ENCODE measurements at places on chromosomes 2 and 18.
A peak's percentile ranks its signal among the peaks of the same experiment; 100 is the strongest.

DNA sequence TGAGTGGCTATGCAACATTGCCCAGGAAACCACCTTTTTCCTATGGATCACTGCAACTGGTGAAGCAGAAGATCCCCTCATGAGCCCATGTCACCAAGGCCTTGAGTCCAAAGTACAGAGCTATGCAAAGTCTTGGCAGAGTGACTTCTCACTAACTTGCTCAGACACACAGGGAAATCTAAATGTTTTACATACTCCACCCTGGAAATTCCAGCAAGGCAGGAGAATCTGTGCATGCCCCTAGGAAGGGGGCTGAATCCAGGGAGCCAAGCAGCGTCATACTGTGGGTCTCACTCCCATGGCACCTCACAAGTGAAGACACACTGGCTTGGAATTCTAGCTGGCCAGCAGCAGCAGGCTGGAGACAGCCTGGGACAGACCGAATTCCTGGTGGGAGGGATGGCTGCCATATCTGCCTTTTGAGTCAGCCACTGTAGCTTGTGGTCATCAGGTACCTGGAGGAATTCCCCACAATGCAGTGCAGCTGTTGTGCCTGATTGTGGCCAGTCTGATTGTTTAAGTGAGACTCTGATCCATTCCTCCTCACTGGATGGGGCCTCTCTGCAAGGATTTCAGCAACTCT, 1817.4 kb downstream of the SUCLG1 start:
- DNase-seq = no peak

DNA sequence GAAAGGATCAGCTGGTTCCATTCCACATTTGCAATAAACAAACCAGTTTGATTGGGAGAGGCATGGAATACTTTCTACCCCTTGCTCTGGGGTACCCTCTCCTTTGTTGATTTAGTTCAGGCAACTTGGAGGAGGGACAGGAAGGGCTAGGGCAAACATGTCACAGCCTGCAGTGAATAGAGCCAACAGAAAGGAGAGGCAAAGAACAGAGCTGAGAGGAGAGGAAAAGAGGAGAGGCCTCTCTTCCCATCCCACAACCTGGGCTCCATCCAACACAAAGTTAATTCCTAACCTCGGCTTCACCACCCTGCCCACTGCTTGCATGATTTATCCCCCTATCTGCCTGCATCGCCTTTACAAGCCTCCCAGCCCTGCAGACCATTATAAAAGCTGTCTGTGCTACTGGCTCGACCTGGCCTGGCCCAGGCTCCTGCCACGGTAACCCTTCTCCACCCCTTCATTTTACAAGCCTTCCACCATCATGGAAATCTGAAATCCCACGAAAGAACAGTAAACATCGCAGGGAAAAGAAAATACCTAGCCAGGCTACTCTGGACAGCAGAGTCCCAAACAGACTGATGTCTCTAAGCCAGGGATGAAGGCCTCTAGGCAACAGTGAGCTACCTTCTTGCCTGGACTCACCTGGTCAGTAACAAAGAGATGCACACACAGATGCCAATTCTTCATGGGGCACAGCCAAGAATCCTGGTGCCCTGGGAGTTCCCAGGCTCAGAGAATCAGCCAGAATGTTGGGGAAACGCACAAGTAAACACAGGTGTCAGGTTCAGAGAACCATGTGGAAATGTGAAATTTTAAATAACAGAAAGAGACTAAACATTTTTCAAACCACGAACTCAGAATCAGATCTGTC, 43.6 kb downstream of the NHEJ1 start:
- no peak for DNase-seq

DNA sequence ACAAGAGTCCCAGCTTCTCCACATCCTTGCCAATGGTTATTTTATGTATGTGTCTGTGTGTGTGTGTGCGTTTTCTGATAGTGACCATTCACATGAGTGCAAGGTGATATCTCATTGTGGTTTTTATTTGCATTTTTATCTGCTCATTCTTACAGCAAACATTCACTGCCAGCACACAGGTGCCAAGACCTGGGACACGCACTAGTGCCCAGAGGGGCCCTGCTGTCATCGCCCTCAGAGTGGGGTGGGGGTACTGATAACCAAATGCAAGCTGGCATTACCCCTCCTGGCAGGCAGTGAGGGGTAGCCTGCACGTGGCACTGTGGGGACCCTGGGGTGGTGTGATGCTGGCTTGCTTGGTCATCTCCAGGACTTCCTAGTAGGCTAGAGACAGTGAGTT, 285.4 kb downstream of the LPIN1 start:
- no peak for DNase-seq

DNA sequence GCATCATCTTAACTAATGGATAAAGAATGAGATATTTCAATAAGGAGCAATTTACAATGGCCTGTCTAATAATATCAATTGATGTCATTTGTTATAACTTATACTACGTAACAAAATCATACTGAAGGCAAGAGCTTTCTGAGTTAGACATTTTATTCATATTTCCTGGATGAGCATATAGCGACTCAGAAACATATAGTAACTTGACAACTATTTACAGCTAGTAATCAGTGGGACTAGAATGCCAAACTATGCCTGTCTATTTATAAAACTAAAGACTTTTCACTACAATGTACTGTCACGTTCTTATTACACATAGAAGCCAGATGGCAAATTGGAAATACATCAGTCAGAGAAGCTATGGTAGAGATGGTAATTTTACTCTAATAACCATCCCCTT, 766.2 kb upstream of the TMEFF2 start:
- DNase-seq = no peak

DNA sequence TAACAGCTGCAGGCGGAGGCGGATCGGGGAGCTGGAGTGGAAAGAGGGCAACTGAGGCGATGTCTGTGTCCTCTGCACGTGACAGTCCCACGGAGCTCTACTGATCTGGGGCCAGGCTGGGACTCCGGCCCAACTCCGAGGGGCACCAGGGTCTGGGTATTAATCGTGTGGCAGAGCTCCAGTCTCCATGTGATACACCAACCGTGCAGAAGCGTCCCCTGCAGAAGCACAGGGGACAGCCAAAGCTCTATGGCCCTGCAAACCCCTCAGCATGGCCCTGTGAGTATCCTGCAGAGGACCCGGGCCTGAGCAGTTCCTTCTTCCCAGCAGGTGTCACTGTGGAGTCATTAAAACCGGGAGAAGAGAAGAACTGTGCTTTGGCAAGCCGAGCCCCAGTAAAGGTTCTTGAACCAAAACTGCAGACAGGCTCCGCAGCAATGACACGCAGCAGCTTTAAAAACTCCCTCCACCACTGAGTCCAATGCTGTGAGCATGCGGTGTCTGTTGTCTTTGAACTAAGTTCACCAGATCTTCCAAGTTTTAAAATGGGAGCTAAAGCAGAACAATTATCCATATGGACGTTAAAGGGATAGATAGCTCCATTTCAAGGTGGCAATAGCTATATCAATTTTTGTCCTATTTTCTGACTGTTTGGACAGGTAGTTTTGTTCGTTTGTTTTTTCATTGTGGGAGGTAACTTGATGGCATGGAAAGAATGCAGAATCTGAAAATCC, 79.4 kb downstream of the TMEM182 start:
- DNase-seq = peak; percentile 65

DNA sequence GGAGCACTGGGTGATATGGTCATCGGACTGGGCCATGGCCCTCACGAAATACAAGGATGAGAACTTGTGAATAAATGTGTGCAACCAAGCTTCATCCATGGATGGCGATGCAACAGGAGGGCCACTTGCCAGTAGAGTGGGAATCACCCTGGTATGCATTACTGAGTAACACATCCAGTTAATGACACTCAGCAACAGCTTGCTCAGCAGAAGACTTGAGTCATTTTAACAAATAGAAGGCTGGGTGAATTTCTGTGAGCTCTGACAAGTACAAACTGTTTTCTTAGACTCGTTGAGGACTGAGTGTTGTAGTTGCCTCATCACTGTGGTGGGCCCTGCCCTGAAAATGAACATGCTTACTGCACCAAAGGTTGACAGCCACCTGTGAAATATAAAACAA, 221.6 kb downstream of the NCKAP5 start:
- no peak for DNase-seq

DNA sequence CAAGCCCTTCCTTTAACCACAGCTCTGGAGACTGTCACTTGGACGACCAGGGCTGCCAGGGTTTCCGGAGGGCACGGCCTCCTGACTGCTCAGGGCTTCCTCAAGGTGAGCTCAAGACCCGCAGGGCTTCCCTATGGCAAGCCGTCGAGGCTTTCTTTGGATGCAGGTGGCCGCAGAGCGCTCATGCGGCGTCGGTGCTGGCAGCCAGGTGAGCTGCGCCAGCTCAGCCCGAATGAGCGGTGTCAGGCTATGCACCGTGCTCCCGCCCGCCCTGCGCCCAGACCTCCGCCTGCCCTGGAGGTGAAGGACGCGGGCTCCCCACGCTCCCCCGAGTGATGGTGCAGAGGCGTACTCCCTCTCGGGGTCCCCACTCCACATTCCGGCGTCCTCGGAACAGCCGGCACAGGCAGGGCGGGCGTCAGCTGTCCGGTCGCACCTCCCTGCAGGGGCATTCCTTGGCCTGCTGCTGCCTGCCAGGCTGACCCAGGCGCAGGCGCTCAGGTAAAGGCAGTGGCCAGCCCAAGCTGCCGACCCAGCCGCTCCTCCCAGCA, 20.8 kb upstream of the TUBB6 start:
- peak; percentile 28 for DNase-seq

- no peak for DNase-seq
Measured at GRCh38 chr2:29375843-29376242, 260.6 kb downstream of the CLIP4 start.

- DNase-seq = no peak
Measured at GRCh38 chr2:68553098-68553497, 85.7 kb downstream of the APLF start.

DNA sequence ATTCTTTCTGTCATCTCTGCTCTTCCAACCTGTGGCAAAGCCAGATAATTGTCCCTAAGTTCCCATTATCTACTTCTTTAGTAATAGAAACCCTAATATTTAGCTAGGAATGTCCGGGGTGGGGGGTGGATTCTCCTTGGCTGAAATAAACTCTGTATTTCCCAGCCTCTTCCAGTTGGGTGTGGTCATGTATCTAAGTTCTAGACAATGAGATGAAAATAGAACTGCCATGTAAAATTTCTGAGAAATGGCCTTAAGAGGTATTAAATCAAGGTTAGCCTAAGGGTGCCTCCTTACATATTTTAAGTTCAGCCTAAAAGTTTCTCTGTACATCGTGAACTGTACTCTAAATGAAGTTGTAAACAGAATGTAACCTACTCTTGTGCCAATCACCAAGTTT, 39.5 kb downstream of the MAIP1 start:
- no peak for DNase-seq

GRCh38 chr18:10262566-10262965, 191.9 kb upstream of the APCDD1 start:
- no peak for DNase-seq

DNA sequence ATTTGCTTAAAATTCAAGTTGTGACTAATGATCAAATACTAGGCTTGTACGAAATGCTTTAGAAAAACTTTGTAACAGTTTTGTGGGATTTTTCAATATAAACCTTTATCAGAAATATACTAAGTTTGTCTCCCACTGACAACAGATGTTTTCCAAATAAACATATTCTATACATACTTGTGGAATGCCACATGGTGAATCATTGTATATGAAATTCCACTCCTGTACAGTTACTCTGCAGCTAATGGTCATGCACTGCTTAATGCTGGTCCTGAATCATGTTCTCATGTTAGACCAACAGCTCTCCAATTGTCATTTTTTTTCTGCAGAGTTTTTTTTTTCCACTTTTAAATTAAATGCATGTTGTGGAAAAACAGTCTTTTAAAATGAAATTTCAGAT, 90.1 kb downstream of the DPP4 start:
- no peak for DNase-seq

DNA sequence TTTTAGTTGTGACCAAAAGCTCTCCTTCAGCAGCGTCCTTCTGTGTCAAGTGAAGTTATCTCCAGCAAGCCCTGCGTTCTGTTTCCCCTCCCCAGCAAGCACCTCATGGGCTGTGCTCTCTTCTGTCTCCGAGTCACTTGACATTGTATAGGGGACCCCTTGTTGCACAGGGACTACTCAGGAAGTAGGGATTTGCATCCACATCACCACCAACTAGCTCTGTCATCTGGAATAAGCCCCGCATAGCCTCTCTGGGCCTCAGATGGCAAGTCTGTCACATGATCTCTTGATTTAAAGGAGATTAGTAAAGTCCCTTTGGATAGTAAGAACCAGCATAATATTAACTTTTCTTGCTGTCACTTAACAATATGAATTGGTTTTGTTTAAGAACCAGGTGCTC, 32.0 kb upstream of the STPG4 start:
- DNase-seq = no peak

DNA sequence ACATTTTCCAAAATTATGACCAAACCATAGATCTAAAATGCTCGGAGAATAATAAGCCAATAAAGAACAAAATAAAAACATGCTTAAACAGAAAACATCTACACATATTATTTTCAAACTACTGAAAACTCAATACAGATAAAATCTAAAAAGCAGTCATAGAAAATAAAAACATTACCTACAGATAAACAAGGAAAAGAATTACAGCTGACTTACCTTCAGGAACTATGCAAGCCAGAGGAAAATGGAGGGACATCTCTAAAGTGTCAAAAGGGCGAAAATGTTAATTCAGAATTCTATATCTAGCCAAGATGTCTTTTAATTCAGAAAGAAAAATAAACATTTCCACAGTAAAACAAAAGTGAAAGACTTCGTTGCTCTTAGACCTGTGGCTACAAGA, 112.9 kb upstream of the GYPC start:
- peak; percentile 16 for DNase-seq

DNA sequence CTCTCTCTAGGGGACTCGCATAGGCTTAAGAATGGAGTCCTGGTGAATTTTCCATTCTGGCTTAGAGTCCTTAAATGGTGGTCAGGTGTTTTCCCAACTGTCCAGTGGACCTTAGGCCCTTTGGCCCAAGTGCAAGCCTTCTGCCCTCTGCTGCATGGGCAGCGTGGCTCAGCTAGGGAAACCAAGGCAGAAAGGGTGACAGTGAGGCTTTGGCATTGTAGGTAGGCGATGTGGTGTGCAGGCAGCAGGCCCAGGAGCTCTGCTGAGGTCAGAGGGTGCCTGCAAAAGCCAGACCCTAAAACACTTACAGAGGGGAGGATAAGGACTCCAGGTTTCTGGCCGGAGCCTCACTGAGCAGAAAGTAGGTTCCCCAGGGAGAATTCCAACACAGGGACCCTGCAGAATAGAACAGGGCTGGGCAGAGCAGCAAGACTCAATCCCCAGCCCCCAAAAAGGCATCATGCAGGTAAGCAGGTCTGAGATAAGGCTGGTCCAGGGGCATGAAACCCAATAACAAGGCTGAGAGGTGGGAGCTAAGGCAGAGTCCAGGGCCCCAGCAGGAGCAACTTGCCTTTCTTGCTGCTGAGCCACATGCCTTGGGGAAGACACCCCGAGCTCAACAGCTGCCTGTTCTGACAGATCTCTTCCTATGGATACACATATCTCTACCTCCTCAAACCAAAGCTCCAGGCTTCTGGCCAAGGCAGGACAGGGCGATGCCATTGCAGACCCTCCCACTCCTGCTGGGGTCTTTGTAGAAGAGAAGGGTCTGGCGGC, 199.7 kb downstream of the TNS1 start:
- no peak for DNase-seq

- no peak for DNase-seq
Measured at GRCh38 chr2:138476186-138476585, 25.4 kb upstream of the SPOPL start.

- DNase-seq = peak; percentile 67
Measured at GRCh38 chr2:166180951-166181812, 53.4 kb upstream of the SCN1A start.

All from MCF 10A (cell line).